ENCODE measurements at places on chromosomes 7 and 10.

GRCh38 chr7:7370076-7370475 is 165.6 kb downstream of the COL28A1 start:
- H3K4me1 ChIP-seq = peaks cover 2% of the 10 kb centered on the region
- H3K27me3 ChIP-seq = no peaks in the 10 kb centered on the region
- no peak overlapping the region for H3K4me3 ChIP-seq
- H3K36me3 ChIP-seq = no peaks in the 10 kb centered on the region
- H3K27ac ChIP-seq = no peak overlapping the region

- no peaks in the 10 kb centered on the region for H3K36me3 ChIP-seq
- H3K4me1 ChIP-seq = no peaks in the 10 kb centered on the region
- DNase-seq = no peak
- peaks cover 34% of the 10 kb centered on the region for H3K27me3 ChIP-seq
- H3K4me3 ChIP-seq = no peak overlapping the region
These were observed 178.5 kb downstream of the JCAD start for GRCh38 chr10:29880856-29881255.

DNA sequence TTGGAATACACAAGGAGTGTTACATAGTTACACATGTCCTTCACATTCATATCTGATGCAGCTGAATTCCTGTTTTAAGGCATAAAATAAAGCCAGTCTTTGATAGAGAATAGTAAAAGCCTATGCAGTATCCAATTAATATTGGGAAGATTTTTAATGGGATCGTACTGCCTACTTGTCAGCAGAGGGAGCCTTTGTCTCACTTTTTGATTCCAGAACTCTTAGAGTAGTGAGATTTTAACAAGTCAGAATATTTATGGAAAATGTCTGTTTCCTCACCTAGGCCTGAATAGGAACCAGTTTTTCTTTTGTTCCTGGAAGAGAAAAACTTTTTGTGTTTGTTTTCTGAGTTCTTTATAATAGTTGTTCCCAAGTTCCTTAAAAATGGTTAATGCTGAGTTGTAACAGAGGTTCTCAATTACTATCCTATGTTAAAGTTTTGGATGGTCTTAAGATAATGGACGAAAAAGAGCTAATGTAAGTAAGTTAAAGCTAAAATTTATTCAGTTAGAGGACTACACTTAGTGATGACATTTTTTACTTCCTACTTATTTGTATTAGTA is 114.0 kb downstream of the BBS9 start:
- no peak overlapping the region for H3K27ac ChIP-seq
- no peak for DNase-seq
- no peaks in the 10 kb centered on the region for H3K36me3 ChIP-seq
- H3K4me1 ChIP-seq = no peaks in the 10 kb centered on the region
- H3K27me3 ChIP-seq = no peaks in the 10 kb centered on the region

- H3K36me3 ChIP-seq = peaks cover 5% of the 10 kb centered on the region
These were observed 447.8 kb upstream of the C7orf33 start for GRCh38 chr7:148142660-148143248.

DNA sequence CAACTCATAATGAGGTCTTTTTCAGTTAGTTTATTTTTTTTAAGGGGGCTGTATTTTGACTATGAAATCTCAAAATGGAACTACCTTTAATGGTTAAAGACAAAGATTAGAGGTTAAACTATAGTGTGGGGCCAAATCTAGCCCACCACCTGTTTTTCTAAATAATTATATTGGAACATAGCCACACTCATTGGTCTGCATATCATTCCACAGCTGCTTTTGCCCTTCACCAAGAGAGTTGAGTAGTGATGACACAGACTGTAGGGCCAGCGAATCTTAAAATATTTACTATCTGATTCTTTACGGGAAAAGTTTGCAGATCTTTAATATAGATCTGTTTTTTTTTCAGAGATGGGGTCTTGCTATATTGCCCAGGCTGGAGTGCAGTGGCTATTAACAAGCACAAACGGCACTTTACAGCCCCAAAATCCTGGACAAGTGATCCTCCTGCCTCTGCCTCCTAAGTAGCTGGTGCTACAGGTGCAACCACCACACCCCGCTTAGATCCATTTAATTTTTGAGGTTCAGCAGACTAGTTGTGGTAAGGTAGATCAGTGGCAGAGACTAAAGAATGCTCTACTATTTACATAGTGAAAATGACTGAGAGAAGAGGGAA is 25.8 kb downstream of the EPC1 start:
- H3K27me3 ChIP-seq = no peaks in the 10 kb centered on the region
- H3K27ac ChIP-seq = peak overlapping the region; percentile 67
- peaks cover 40% of the 10 kb centered on the region for H3K36me3 ChIP-seq
- H3K4me1 ChIP-seq = peaks cover 94% of the 10 kb centered on the region

DNA sequence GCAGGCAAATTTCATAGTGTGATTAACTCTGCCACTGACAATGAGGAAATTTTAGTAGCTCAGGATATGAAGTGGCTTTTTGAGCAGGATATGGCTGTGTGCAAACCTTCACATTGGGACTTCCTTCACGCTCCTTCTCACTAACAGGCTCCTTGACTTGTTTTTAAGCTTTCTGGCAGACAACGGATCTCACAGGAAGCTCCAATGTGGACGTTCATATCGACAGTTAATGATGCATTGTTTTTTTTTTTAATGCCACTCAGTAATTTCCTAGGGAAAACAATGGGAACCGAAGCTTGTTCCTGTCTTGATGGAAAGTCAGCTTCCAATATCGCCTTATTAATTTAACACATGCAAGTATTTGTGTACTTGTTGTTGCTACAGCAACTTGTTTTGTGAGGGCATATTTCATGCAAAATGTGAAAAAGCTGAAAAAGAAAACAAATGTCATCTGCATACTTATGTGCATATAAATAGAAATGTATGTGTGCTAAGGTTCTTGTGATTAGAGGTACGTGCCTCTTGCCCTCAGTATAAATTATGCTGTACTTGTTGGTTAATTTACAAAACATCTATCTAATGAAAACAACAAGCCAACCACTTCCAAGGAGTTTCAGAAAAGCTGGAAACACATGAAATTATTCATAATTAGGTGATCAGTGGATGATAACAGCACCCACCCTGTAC is 84.7 kb downstream of the NRP1 start:
- H3K4me3 ChIP-seq = peak overlapping the region; percentile 79
- H3K27ac ChIP-seq = no peak overlapping the region
- H3K36me3 ChIP-seq = no peaks in the 10 kb centered on the region

DNA sequence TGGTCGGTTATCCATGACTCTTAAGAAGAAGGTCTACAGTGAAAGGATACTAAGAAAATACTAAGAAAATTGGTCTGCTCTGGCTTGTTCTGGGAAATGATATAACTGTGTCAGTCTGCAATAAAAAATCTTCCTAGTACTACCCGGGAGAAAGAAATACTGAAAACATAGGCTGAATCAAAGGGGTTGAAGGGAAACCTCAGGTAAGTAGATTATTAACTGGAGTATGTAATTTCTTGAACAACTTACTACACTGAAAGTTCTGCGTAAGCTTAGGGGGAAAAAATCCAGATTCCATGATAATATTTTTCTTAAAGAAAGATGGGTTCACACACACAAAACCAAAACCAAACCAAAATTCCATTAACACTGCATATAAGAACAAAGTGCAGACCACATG is 143.3 kb downstream of the KMT2E start:
- H3K27me3 ChIP-seq = no peaks in the 10 kb centered on the region
- peak overlapping the region; percentile 1 for H3K27ac ChIP-seq
- no peaks in the 10 kb centered on the region for H3K4me1 ChIP-seq
- H3K36me3 ChIP-seq = no peaks in the 10 kb centered on the region
- H3K4me3 ChIP-seq = no peak overlapping the region

DNA sequence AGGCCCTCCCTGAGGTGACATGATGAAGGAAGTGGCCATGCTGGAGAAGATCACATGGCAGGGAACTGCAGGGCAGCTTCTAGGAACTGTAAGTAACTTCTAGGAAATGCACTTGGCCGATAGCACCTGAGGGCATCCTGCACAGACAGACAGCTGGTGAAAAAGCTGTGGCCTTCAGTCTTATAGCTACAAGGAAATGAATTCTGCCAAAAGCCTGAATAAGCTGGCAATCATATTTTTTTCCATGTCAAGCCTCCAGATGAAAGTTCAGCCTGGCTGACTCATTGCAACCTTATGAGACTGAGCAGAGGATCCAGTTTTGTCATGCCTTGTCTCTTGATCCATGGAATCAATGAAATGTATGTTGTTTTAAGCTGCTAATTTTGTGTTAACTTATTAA is 91.1 kb upstream of the CACNA2D1 start:
- no peaks in the 10 kb centered on the region for H3K36me3 ChIP-seq
- no peaks in the 10 kb centered on the region for H3K27me3 ChIP-seq

- H3K27me3 ChIP-seq = no peaks in the 10 kb centered on the region
- no peak overlapping the region for H3K27ac ChIP-seq
- H3K4me3 ChIP-seq = no peak overlapping the region
- H3K4me1 ChIP-seq = peaks cover 29% of the 10 kb centered on the region
These were observed 217.1 kb downstream of the PRPF18 start for GRCh38 chr10:13803566-13804554.

DNA sequence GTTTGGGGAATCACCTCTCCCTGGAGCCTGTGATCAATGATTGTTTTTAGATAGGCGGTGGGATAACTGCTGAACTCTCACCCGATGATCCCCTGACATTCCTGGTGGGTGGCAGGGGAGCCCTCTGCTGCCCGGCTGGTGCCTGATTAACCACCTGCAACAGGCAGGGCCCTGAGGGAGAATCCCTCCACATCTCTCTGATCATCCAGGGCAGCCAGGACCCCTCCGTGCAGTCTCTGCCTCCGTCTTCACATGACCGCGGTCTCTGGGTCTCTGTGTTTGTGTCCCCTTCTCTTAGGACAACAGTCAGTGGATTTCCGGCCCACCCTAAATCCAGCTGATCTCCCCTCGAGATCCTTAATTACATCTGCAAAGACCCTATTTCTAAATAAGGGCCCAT is 17.4 kb downstream of the CALML5 start:
- no peaks in the 10 kb centered on the region for H3K27me3 ChIP-seq
- no peaks in the 10 kb centered on the region for H3K36me3 ChIP-seq
- DNase-seq = no peak
- H3K27ac ChIP-seq = no peak overlapping the region
- H3K4me3 ChIP-seq = no peak overlapping the region
- H3K4me1 ChIP-seq = peaks cover 4% of the 10 kb centered on the region

GRCh38 chr10:114384181-114384580 is 20.1 kb downstream of the AFAP1L2 start:
- no peaks in the 10 kb centered on the region for H3K4me1 ChIP-seq
- H3K27me3 ChIP-seq = peaks cover 23% of the 10 kb centered on the region
- H3K27ac ChIP-seq = no peak overlapping the region
- no peaks in the 10 kb centered on the region for H3K36me3 ChIP-seq
- H3K4me3 ChIP-seq = no peak overlapping the region

- DNase-seq = no peak
- no peak overlapping the region for H3K4me3 ChIP-seq
- H3K27ac ChIP-seq = no peak overlapping the region
- no peaks in the 10 kb centered on the region for H3K36me3 ChIP-seq
- H3K4me1 ChIP-seq = no peaks in the 10 kb centered on the region
These were observed 5.4 kb downstream of the PPP1R17 start for GRCh38 chr7:31692451-31692850.

DNA sequence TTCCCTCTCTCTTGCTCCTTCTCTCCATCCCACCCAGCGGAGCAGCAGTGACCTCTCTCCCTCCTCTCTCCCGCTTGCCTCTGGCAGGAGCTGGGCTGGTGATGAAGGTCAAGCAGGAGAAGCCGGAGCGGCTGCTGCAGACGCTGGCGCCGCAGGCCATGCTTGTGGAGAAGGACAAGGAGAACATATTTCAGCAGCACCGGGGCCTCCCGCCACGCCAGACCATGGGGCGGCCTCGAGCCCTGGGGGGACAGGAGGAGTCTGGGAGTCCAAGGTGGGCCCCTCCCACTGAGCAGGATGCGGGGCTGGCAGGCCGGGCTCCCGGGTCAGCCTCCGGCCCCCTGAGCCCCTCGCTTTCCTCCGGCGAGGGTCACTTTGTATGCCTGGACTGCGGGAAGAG is 17.3 kb downstream of the ZNF775 start:
- no peak overlapping the region for H3K27ac ChIP-seq
- no peak overlapping the region for H3K4me3 ChIP-seq
- DNase-seq = no peak
- H3K36me3 ChIP-seq = peaks cover 5% of the 10 kb centered on the region

GRCh38 chr10:118583611-118584010 is 11.8 kb downstream of the PRLHR start:
- no peaks in the 10 kb centered on the region for H3K36me3 ChIP-seq
- no peak overlapping the region for H3K27ac ChIP-seq
- H3K4me3 ChIP-seq = no peak overlapping the region
- no peak for DNase-seq
- peaks cover 3% of the 10 kb centered on the region for H3K27me3 ChIP-seq

DNA sequence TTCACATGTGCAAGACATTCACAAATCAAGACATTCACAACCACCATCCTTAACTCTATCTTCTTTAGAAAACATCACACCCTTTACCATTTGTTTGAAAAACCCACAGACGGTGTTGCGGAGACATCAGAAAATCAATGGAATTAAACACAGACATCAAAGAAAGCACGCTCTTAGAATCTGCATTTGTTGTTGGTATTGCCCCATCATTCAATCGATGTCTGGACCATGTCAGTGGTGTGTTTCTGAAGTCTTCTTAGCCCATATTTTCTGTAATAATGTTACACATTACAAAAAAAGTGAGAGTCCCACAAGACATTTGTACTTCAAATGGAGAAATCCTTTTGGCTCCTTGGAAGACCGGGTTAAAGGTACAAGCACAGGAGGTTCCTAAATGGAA is 173.9 kb upstream of the AOAH start:
- H3K27me3 ChIP-seq = no peaks in the 10 kb centered on the region
- H3K36me3 ChIP-seq = peaks cover 40% of the 10 kb centered on the region
- no peak overlapping the region for H3K4me3 ChIP-seq
- H3K4me1 ChIP-seq = peaks cover 19% of the 10 kb centered on the region
- no peak for DNase-seq

GRCh38 chr10:110783509-110784107 is 88.1 kb upstream of the PDCD4 start:
- DNase-seq = peak; percentile 86
- peak overlapping the region; percentile 10 for H3K4me3 ChIP-seq
- peak overlapping the region; percentile 70 for H3K27ac ChIP-seq

- no peaks in the 10 kb centered on the region for H3K27me3 ChIP-seq
- peaks cover 4% of the 10 kb centered on the region for H3K36me3 ChIP-seq
- DNase-seq = no peak
- H3K4me1 ChIP-seq = no peaks in the 10 kb centered on the region
- H3K27ac ChIP-seq = no peak overlapping the region
These were observed 168.3 kb downstream of the BMPER start for GRCh38 chr7:34073676-34074075.

DNA sequence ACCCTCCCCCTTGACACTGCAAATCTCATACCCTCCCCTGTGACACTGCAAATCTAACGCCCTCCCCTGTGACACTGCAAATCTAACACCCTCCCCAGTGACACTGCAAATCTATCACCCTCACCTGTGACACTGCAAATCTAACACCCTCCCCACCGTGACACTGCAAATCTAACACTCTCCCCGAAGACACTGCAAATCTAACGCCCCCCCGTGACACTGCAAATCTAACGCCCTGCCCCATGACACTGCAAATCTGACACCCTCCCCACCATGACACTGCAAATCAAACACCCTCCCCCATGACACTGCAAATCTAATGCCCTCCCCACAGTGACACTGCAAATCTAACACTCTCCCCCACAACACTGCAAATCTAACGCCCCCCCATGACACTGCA is 603.7 kb downstream of the DNAJB6 start:
- no peak for DNase-seq
- peaks cover 2% of the 10 kb centered on the region for H3K4me1 ChIP-seq
- H3K27ac ChIP-seq = no peak overlapping the region
- peaks cover 1% of the 10 kb centered on the region for H3K27me3 ChIP-seq

GRCh38 chr7:100705320-100705752 is 585 bp upstream of the POP7 start:
- H3K27ac ChIP-seq = peak overlapping the region; percentile 96
- H3K36me3 ChIP-seq = no peaks in the 10 kb centered on the region
- DNase-seq = peak; percentile 85
- peak overlapping the region; percentile 96 for H3K4me3 ChIP-seq
- no peaks in the 10 kb centered on the region for H3K27me3 ChIP-seq

Measured in naive thymus-derived CD8-positive, alpha-beta T cell (primary cell).